Panc1 (cell line): ENCODE measurements at places on chromosomes 3 and 15.
A peak's percentile ranks its signal among the peaks of the same experiment; 100 is the strongest.

DNA sequence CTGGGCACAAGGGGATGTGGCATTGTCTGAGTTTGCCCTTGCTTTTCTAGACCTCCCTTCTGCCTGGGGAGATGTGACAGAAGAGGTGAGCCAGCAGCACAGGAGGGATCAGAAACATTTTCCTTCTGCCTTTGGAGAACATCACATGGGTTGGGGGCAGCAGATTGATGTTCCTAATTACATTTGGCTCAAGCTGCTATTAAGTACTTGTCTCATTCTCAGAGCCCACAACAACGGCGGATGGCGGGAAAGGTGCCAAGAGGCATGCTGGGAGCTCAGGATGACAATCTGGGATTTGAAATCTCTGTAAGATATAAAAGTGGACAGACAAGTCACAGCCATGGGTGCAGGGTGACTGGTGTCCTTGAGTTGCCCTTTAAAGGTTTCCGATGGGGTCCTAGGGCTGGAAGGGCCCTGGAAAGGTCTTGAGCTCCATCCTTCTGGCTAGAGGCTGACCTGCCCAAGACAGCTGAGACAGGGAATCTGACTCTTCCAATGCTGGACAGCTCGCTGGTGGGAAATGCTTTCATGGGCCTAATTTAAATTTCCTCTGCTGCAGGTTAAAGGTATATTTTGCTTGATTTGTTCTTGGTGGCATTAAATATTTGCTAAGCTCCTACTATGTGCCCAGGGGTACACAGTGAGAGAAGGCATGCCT is 2.4 kb upstream of the CORO2B start:
- no peak for DNase-seq

DNA sequence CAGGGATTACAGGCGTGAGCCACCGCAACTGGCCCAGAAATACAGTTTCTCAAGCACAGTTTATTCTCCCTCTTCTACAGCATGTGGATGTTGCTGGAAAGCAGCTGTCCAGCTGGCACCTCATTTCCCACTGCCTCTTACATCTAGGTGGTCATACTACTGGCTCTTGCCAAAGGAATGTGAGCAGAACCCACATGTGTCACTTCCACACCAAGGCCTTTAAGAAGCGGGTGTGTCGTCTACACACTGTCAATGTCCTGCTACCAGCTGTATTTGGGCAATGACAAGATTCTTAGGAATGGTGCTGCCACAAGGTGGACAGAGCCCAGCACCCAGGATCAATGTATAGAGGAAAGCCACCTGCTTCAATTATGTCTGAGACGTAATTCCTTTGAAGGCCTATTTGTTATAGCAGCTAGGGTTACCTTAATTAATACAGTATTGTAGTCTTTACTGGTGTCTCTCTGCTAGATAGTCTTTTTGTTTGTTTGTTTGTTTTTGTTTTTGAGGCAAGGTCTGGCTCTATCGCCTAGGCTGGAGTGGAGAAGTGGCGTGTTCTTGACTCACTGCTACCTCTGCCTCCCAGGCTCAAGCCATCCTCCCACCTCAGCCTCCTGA is 15.1 kb upstream of the RAB7A start:
- no peak for DNase-seq

- no peak for DNase-seq
Observed at GRCh38 chr3:25768851-25769250, 14.4 kb downstream of the NGLY1 start.

DNA sequence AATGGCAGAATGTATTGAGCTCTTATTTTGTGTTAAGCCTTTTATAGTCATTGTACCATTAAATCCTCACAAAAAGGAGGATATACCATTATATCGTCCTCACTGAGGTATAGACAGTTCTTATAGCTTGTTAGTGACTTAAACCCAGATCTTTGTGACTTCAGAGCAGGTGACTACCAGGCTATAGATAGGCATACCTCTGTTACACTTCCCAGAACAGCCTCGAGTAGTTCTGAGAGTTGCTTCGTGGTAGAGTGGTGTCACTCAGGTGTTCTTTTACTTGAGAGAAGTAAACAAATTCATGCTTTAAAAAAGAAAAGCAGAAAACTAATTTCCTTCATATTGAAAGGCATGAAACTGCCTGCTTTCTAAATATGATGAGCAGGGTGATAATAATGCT is 59.9 kb downstream of the SEC22A start:
- DNase-seq, result no peak

DNA sequence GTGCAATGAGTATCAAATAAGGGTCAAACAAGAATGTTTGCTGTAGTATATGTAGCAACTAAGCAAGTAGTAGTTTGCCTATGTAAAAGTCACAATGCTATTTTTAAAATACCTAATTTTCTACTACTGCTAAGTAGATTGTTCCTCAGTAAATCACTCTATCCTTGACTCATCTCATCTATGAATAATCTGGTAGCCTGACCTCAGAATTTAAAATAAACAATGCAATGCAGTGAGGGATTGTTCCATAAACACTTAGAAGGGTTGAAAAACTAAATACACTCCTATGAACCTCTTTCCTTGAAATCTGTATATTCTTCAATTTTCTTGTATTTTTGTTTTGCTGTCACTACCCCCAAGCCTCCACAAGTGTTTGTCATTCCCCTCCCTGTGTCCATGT is 253.3 kb downstream of the TBC1D5 start:
- no peak for DNase-seq

- no peak for DNase-seq
Observed at GRCh38 chr3:79012530-79012913, 755.3 kb downstream of the ROBO1 start.

DNA sequence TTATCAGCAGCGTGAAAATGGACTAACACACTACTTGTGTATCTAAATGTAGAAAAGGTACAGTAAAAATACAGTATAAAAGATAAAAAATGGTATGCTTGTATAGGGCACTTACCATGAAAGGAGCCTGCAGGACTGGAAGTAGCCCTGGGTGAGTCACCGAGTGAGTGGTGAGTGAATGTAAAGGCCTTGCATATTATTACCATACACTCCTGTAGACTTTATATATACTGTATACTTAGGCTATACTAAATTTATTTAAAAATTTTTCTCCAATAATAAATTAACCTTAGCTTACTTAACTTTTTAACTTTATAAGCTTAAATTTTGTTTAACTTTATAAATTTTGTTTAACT is 67.2 kb upstream of the TSPAN3 start:
- no peak for DNase-seq

DNA sequence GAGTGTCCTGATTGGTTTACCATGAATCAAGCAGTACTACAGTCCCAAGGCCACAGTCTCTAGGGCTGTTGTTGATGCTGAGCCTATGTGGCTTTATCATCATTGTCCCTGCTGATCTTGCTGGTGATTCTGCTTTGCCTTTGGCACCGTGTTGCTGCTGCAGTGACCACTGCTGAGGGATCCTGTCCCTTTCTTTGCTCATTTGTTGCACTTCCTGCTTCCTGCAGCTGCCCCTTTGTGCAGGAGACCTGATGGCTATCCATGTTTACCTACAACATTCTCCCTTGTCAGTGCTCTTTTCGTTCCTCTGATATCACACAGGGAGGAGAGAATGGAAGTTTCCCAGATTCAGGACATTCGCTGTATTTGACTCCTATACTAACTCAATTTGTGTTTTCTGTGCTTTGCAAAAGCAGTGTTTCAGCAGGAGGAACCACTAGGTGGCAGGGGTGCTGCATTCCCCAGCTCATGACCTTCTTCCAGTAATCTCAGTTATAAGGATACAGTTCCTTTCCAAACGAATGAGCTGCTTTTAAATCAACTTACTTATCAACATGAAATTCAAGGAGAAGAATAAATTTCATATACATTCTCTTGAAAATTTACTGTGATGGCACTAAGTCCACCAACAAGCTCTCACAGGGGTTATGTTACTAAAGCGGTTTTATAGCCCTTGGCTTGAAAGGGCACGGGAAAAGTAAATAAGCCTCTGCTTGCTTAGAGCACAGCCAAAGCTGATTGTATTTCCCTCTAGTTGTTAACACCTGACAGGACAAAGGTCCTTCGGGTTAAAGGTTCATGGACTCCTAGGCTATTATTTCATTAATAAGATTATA is 9.7 kb upstream of the THUMPD3 start:
- DNase-seq, result peak; percentile 56

DNA sequence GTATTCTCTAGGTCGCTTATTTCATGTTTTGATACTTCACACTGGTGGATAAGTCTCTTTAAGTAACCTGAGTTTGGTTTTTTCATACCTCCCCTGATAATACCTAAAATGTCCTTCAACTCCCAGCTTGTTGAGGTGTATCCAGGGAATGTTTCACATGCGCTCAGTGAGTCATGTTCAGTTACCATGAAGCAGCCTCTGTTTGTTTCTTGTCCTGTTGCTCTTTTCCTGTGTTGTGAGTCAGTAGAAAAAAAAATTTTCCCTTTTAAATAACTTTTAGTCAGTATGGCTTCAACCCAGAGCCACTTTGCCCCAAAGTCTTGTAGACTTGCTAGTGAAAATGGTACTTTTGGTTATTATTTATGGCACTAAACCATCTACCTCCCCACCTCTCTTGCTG is 278.4 kb upstream of the ZPLD1 start:
- DNase-seq, result no peak

GRCh38 chr3:105130911-105131310 is 235.8 kb upstream of the ALCAM start:
- DNase-seq, result no peak

DNA sequence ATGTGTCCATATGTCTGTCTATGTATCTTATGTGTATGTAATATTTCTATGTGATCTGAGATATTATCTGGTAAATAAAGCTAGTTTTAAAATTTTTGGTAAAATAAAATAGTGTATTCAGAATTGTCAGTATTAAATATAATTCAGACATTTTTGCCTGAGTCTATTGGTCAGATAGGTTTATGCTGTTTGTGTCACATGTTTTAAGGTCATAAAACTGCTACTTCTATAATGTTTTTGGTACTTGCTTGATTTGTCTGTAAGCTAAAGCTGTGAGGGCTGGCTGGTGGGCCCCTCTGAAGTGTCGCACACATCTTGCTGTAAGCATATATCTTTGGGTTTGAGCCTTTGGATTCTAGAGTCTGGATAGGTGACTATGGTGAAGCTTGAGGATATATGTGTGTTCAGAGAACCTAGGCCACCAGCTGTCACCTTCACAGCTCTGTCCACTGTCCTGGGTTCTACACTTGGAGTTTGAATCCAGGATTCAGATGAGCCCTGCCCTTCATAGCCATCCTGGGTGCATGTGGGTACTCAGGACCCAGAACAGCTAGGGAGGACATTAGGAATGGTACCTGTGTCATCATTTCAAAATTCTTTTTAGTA is 71.8 kb upstream of the STRIT1 start:
- DNase-seq, result no peak

DNA sequence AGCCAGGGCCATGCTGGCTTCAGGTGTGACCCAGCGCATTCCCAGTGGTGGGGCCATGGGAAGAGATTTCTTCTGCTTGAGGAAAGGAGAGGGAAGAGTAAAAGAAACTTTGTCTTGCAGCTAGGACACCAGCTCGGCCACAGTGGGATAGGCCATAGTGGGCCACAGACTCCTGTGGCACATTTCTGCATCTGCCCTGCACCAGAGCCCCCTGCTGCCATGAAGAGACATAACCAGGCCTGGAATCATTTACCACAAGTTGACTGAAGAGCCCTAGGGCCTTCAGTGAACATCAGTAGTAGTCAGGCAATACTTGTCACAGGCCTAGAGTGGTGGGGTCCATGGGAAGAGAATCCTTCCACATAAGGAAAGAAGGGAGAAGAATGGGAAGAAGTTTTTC is 411.4 kb upstream of the ARL6 start:
- no peak for DNase-seq

DNA sequence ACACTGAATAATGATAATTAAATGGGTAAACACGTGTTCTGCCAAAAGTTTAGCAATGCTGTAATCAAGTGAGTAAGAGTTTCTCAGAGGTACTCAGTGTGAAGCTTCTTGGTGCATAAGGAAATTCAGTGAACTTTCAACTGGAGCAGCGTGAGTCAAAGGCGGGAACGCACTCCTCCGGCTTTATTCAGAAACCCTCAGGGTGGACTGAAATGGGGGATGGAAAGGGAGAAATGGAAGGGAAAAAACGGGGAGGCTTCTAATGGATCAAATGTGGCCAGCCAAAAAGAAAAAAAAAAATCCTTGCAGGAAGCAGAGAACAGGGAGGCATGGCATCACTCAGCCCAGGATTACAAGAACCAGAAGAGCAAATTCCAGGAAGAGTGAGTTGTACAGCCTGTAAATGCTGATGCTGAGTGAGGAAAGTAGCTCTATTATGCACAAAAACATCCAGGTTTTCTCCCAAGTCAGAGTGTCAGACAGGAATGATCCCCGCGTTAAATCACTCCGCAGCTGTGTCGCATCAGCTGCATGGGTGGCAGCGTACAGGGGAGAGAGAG is 85.3 kb downstream of the ASB7 start:
- no peak for DNase-seq

DNA sequence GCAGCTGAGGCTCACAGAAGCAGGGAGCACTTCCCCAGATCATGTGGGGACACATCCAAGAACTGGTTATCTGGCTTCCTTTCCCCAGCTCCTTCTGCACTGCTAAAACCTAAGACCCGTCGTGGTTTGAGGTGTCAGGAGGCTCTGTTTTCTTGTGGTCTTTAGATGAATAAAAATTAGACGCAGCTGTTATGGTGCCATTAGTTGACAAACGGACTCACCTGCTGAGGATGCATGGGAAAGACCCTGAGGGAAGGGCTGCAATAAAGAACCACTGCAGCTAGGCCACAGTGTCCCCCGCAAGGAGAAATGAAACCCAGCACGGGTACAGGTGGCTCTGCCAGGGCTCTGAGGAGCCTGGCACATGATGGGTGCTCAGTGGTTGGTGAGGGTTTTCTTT is 99.4 kb downstream of the IQSEC1 start:
- no peak for DNase-seq

- DNase-seq, result no peak
Observed at GRCh38 chr3:15535732-15536131, 14.2 kb upstream of the COLQ start.

DNA sequence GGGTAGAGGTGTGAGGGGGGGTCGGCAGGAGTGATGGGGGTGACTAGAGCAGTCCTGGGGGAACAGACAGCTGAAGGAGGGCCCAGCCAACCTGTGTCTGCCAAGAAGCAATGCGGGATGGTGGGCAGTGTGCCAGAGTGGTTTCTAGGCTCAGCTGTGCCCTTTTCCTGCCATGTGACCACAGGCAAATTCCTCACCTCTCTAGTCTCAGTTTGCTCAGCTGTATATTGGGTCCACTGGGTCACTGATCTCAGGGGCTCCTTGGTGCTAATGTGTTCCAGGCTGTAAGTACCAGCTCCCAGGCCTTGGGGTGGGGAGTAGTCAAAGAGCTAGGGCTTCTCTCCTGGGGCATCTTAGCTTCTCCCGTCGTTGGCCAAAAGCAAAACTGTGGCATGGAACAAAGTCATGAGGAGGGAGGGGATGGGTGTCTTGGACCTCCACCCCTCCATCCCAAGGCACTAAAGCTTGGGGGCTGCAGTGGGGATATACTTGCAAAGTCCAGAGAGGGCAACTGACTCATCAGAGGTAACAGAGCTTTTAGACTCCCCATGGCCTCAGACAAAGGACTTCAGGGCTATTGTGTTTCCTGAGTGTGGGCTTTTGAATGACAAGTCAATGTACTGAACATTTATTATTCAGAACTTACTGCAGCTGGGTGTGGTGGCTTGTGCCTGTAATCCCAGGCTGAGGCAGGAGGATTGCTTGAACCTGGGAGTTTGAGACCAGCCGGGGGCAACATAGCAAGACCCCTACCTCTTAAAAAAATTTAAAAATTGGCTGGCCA is 20.9 kb downstream of the SMAD6 start:
- no peak for DNase-seq
